OCI-M1 (cell line): ENCODE measurements at places on chromosomes 1 and 21.

GRCh38 chr1:233933339-233933738 is 28.9 kb downstream of the SLC35F3 start:
- no peak for DNase-seq

- DNase-seq, result no peak
Observed at GRCh38 chr1:67053535-67053784, 488 bp downstream of the SLC35D1 start.

DNA sequence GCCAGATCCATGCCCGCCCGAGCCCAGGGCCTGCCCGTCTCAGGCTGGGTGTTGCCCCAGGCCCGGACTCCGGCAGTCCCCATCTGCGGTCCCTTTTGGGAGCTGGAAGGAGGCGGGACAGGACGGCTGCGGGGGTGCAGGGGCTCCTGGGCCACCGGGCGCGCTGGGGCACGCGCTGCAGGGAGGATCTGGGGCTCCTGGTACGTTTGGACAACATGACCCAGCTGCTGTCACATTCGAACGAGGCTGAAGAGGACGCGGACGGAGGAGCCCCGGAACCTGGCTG is 6.6 kb upstream of the CALML6 start:
- no peak for DNase-seq

DNA sequence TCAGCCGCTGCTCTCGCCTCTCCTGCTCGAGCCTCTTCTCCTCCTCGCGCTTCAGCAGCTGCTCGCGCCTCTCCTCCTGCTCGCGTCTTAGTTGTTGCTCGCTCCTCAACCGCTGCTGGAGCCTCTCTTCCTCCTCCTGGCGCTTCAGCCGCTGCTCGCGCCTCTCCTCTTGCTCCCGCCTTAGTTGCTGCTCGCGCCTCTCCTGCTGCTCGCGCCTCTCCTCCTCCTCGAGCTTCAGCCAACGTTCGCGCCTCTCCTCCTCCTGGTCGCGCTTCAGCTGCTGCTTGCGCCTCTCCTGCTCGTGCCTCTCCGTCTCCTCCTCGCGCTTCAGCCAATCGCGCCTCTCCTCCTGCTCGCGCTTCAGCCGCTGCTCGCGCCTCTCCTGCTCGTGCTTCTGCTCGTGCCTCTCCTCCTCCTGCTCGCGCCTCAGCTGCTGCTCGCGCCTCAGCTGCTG is 3.7 kb downstream of the TCHH start:
- no peak for DNase-seq

DNA sequence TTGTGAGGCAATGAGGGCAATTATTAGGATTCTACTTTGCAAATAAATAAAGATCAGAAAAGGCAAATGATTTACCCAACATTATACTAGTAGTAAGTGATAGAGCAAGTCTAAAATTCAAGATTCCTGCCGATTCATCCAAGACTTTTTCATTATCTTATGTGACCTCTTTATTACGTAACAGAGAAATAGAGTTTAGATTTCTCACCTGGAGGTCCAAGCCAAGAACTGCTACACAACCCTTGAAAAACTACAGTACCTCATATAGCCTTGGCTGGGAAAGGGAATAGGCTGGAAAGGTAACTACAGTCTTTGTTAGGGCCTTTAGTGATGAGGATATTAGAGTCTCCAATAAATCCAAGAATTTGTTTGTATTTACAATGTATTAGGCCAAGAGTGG is 13.3 kb downstream of the EEIG2 start:
- DNase-seq, result no peak
